ENCODE measurements at places on chromosomes 6 and 20.

DNA sequence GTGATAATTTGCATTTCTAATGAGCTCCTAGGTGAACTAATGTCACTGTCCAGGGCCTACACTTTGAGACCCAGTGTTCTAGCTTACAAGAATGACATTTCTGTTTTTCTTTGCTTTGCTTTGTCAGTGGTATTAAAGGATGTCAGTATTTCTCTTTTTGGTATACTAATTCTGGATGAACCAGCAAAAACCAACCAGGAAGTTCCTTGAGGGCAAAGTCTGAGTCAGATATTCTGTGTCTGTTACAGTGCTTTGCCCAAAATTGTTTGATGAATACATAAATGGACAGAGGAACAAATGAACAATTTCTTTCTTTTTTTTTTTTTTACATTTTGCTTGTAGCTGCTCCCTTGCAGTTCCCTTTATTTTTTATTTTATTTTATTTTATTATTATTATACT lies 15.4 kb downstream of the COQ3 start:
- DNase-seq = no peak

GRCh38 chr6:134994431-134994830 lies 44.5 kb upstream of the ALDH8A1 start:
- no peak for DNase-seq

GRCh38 chr6:111803804-111804203 lies 69.4 kb downstream of the FYN start:
- DNase-seq = no peak

DNA sequence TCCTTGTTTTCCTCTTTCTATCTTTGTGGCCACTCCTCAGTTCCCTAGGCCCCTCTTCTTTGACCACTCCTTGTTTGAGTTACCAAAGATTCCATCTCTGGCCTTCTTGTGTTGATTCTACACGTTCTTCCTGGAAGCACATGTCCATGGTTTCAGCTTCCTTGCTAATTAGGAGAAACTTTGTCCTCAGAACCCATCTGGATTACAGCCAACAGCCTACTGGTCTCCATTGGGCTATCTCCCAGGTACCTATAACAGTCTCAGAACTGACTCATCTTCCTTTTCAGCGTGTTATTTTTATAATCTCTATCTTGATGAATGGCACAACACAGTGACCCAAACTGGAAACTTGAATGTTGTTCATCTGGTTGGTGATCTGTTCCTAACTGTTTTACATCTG lies 17.5 kb downstream of the PTPRA start:
- DNase-seq = no peak

DNA sequence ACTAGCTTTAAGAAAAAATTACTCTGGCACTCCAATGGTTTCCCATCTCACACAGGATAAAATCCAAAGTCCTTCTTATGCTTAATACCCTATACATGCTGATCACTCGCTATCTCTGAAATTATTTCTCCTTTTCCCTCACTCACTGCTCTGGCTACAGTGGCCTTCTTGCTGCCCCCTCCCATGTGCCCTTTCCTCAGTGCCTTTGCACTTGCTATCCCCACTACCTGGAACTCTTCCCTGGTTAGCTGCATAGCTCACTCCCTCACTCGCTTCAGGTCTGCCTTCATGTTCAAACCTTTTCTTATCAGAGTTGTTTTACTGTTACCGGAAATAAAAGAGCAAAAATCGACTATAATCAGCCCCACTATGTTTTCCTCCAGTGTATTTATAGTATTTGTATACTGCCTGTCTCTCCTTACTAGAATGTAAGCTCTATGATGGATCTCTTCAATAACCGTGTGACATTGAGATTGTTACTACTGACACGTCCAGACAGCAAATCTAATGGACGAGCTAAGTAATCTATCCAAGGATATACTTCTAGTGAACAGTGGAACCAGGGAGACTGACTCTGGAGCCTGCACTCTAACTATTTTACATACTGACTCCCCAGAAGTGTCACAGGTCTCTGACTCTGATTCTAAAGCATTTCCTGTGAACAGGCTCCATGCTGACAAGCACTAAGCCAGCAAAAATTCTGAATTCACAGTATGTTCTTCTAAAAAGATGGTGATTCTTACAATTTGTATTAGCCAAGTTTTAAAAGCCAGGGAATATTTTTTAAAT lies 25.1 kb downstream of the FKBP5 start:
- DNase-seq = no peak

- DNase-seq = no peak
Measured at GRCh38 chr20:52001999-52002666, 189.4 kb downstream of the ZFP64 start.

DNA sequence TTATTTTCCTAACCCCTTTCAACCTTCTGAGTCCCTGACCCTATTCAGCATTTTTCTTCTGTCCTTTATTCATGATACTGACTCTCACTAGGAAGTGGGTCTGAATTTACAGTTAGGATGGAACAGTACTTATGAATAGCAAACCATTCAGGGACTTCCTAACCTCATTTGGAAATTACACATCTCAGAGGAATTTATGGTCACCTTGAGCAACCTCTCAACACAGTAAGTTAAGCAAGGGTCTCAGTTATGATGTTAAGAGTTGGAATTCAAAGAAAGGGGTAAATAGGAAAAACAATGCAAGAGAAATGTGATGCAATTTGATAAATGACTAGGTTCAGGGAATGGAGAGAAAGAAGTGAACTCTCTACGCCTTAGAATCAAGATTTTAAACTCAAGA lies 97.3 kb downstream of the GPR6 start:
- no peak for DNase-seq

DNA sequence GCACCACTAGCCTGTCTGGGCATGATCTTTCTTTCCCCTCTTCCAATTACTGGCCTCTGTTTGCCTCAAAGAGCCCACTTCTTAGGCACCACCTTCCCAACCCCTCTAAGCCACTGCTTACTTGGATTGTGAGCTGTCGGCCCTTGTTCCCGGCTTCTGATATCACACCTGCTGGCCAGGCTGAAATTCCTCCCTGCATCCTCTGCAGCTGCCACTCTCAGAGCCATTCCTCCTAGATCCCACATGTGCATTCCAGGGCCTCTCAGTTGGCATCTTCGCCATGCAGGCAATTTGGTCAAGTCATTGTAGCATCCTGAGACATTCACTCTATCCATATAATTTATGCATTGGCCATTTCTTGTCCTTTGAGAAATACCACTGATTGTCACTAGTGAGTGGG lies 135.9 kb downstream of the OLIG3 start:
- DNase-seq = no peak

DNA sequence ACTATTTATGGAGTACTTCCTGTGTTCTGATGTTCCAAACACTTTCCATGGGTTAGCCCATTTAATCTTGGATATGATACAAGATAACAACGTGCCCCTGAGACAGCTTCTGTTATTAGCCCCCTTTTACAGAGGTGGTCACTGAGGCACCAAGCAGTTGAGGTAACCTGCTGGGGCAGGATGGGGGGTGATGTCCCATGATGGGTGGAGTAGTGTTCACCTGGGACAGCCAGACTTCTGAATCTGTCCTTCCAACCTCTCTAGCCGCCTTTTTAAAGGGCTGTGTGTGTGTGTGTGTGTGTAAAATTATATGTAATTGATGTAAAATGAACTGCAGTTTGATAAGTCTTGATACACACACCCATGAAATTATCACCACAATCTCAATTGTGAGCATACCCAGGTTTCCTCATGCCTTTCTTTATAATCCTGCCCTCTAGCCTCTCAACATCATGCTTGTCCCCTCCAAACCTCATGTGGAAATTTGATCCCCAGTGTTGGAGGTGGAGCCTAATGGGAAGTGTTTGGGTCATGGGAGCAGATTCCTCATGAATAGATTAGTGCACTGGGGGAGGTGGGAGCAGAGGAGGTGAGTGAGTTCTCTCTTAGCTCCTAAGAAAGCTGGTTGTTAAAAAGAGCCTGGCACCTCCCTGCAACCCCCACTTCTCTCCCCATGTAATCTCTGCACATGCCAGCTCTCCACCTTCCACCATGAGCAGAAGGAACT lies 39.2 kb downstream of the PLAGL2 start:
- DNase-seq = no peak

DNA sequence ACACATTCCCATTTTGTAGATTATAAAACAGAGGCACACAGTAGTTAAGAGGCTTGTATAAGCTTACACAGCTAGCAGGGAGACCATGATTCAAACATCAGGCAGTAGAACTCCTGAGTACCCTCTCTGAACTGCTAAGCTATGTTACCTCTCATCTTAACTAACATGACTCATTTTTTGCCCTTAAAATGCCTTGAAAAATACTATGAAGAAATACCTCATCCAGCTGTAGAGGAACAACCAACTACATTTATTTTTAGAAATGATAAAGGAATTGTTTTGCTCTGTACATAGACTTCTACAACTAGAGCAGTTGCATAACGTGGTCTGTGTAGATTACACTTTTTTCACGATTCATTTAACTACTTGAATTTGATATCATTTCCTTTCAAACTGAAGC lies 102.1 kb downstream of the FLRT3 start:
- DNase-seq = no peak

DNA sequence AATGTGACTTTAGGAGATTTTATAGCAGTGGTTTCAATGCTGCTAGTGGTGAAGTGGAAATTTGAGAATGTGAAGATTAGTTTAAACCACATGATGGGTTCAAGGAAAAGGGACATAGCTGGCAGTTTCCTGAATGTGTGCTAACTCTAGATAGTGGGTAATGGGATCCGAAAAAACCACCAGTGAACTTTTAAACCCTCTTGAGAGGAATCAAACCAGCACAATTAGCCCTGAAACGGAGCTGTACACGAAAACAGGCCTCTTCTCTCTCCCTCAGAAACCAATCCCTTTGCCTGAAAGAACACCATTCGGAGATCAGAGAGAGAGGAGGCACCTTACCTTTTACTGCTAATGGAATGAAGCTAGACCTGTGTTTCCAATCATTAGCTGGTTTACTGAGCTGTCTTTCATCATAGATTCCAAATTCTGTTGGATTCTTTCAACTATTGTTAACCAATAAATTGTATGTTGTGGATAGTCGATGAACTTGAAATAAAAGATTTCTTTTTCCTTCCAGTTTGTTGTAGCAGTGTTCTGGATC lies 103.9 kb downstream of the AIG1 start:
- DNase-seq = no peak

- no peak for DNase-seq
Measured at GRCh38 chr6:156430386-156430785, 346.8 kb upstream of the ARID1B start.

Data from GM18507 (cell line).